ENCODE measurements at places on chromosomes 7 and 10. TPM values are rescaled to one million over a fixed set of nuclear protein-coding genes. Genes with fewer than 3 reads are reported as not detected.
A peak's percentile ranks its signal among the peaks of the same experiment; 100 is the strongest.

NXPH1 gene
- total RNA-seq = 41.6 TPM

TMEM273 gene
- 2.4 TPM for total RNA-seq

HECW1 gene
- 41.6 TPM for total RNA-seq

MEIG1 gene
- not detected for total RNA-seq

THAP5 gene
- 78.3 TPM for total RNA-seq

DNA sequence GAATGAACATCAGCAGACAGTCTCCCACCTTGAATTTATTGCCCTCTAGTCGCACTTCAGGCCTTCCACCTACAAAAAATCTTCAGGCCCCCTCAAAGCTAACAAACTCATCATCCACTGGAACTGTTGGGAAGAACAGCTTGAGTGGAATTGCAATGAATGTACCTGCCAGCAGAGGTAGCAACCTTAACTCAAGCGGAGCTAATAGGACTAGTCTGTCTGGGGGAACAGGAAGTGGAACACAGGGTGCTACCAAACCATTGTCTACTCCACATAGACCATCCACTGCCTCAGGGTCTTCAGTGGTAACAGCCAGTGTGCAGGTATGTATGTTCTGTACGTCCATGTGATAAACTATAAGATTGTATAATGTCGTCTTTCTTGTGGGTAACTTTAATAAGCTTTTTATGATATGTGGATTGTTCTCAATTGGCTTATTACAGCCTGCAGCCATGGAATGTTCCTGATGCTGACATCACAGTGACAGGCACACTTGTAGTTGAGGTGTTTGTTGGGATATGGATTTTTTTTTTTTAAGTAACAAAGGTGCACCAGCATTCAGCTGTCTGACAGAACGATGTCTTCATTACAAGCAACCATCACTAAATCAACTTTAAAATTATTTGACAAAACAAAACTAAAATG is 53.3 kb downstream of the UBN2 start:
- DNase-seq = no peak

GRCh38 chr7:22356701-22357310 is at the start of gene RAPGEF5:
RAPGEF5 (minus strand) TSS chr7:22357154; CDS start chr7:22357060, 94 bp downstream.
- peak; percentile 70 for DNase-seq

DNA sequence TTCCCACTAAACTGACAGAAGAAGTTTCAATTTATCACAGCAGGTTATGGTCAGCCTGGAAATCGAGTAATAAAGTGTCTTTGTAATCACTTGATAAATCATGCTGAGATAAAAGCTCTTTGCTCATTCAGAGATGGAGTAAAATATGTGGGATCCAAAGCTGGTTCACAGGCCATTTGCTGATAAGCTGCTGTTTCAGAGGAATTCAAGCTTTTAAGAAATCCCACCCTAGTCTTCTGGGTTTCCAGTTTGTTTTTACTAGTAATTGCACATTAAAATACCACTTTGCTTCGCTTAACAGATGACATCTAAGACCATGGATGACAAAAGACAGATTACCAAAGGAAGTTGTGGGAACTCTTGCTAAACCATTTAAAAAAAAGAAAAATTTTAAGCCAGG is 37.4 kb upstream of the CDK6 start:
- no peak for DNase-seq

DNA sequence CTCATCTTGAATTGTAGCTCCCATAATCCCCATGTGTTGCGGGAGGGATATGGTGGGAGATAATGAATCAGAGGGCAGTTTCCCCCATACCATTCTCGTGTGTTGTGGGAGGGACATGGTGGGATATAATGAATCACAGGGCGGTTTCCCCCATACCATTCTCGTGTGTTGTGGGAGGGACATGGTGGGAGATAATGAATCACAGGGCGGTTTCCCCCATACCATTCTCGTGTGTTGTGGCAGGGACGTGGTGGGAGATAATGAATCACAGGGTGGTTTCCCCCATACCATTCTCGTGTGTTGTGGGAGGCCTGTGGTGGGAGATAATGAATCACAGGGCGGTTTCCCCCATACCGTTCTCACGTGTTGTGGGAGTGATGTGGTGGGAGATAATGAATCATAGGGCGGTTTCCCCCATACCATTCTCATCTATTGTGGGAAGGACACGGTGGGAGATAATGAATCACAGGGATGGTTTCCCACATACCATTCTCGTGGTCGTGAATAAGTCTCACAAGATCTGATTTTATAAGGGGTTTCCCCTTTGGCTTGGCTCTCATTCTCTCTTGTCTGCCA is 271.0 kb downstream of the MAD1L1 start:
- no peak for DNase-seq

- no peak for DNase-seq
Observed at GRCh38 chr7:114419441-114420272, 5.0 kb downstream of the FOXP2 start.

- DNase-seq = no peak
Observed at GRCh38 chr10:100148353-100149211, 37.2 kb downstream of the ERLIN1 start.

DNA sequence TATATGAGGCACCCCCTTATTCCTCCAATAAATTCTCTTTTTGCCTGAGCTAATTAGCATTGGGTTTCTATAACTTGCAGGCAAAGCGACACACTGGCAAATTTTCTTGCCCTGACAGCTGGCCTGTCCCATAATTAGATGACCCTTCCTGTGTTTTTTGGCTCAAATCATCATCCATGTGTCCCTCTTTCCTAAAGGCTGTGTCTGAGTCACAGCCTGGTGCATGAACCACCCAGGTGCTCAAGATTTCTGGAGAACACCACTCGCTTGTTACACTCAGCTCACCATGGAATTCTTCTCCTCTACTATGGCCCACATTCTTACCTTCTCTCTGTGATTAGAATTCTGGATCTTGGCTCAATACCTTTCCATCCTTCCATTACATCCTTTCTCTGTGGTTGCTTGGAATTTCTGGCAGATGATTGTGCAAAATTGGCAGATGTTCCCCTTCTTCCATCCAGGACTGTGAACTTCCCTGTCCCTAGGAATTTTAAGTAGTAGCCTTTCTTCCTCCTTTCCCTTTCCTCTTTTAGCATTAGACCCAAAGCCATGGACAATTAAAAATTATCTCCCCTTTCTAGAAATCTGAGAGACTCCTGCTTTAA is 116.0 kb upstream of the ANKRD1 start:
- no peak for DNase-seq

DNA sequence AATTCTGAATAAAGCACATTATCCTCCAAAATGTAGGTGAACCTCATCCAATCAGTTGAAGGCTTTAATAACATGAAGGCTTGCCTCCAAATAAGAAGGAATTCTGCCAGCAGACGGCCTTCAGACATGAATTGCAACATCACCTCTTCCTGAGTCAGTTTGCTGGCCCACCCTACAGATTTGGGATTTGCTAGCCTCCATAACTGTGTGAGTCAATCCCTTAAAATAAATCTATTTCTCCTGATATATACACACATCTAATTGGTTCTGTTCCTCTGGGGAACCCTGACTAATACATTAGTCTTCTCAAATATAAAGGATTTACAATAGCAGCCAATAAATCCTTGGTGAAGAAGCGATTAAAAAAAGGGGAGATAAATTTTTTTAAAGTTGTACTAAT is 34.8 kb upstream of the OSBPL3 start:
- DNase-seq = no peak

- DNase-seq = no peak
Observed at GRCh38 chr10:129057856-129058663, 409.0 kb upstream of the MGMT start.

- no peak for DNase-seq
Observed at GRCh38 chr10:117350909-117351308, 24.3 kb downstream of the PDZD8 start.

Measured in frontal cortex (tissue), 4 donors.